Type B pancreatic cell (in vitro differentiated cells): ENCODE measurements at places on chromosomes 6 and 20.

GRCh38 chr6:70980727-70981126 lies 23.9 kb upstream of the B3GAT2 start:
- DNase-seq, result no peak

DNA sequence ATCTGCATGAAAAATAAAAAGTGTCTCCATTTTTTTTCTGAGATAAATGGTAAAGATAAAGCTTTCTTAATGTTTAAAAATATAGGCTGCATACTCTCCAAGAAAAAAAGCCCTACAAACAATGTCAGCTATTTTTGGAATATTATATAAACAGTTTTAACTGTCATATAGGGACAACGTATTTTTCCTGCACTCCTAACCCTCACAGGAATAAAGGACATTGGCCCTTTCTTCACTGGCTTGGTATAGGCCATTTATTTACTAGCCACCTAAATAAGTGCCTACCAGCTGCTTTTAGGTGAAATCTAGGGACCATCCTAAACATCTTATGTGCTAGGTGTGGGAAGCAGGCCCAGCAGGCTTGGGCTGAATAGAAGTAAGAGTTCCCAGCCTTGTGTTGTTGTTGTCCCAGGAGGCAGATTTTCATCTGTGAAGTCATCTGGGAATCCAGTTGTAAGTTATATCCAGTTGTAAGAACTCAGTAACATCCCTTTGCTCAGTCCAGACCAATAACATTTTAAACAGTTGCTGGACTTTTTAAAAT lies 21.3 kb downstream of the FOXO3 start:
- DNase-seq, result no peak

- DNase-seq, result no peak
These were observed 145.1 kb upstream of the ZNF184 start for GRCh38 chr6:27617700-27618689.

DNA sequence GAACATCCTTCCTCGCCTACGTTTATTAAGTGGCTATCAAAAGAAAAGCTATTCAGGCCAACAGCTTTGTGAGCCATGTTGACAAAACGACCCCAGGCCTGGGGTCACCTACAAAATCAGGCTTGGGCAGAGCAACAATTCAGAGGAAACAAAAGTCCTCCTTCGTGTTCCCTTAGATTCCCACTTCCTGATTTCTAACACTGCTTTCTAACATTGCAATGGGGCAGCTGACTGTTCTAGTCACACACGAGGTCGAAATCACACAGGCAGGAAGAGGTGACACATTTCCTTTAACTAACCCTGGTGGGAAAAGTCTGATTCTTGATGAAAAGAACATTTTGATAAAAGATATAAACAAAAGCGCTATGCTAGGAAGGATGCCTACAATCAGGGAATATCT lies 31.9 kb downstream of the WDR27 start:
- no peak for DNase-seq

DNA sequence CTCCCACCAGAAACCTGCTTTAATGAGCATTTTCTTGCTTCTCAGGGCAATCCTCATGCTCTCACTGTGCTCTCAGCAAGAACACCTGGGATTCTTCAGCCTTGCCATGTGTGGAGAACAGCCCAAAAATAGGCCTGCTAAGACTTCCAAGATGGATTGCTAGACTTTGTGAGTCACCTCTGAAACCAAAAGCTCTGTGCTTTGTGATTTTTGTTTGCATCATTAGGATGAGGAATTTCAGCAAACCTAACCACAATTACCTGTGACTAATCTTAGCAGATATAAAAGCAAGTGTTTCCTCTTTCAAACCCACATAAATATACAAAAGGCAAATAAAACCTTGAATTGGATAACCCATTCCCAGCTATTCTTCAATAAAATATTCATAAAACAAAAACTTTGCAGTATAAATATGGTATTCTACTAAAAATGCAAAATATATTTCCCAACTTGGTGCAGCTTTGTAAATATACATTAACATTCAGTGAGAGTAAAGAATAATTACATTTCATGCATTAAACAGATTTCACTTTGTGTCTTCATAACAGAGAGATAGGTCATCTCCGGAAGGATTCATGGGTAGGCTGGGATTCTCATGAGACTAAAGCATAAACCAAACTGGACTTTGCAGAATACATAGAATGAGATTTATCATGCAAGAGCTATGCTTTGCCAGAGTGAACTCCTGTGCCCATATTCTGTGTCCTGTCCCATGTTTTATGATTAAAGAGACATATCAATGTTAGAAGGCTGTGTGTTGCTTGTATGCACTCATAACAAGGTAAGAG lies 33.5 kb downstream of the TPBG start:
- no peak for DNase-seq

DNA sequence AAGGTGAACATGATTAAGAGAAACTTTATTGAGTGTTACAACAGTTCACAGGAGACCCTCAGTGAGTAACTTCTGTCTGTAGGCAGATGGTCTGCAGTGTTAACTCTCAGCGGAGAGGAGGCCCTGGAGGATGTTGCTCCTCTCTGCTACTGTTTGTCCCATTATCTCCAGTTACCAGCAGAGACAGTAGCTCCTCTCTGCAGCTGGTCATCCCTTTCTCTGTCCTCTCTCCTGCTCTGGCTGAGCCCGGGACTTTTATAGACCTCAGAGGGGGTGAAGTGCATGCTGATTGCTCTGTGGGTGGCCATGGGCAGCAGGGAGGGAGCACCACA lies 5.7 kb downstream of the GTSF1L start:
- DNase-seq, result no peak

DNA sequence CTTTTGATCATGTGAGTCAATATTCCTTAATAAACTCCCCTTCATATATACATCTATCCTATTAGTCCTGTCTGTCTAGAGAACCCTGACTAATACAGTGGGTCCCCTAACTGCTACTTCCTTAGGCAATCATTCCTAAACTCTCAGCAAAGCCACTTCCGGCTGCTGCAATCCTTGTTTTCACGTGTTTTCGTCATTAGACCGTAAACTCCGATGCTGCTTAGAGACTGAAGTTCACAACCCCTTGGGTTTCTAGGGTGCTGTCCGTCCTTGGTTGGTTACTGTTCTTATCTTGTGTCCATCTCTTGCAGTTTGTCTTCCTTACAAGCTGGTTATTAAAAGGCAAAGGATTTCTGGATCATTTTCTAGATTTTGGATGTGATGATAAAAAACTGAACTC lies 106.4 kb downstream of the GMPR start:
- DNase-seq, result no peak

GRCh38 chr6:53397283-53397682 lies 48.5 kb upstream of the ELOVL5 start:
- DNase-seq, result no peak

GRCh38 chr6:170311696-170312095 lies 5.1 kb downstream of the FAM120B start:
- DNase-seq, result no peak

DNA sequence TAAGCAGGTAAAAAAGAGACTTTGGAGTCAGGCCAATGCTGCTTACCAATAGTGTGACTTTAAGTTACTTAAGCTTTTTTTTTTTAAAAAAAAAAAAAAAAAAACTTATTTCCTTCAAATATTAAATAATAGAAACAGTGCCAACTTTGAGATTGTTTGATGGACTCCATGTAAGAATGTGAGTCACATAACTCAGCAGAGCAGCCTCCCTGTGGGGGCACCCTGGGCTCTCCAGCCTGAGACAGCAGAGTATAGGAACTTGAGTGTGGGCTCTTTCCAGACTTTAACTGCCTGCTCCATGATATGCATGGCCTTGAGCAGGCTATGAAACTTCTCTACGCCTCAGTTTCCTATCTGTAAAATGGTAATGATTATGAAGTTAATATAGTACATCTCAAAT lies 113.3 kb upstream of the SAMD5 start:
- DNase-seq, result no peak

DNA sequence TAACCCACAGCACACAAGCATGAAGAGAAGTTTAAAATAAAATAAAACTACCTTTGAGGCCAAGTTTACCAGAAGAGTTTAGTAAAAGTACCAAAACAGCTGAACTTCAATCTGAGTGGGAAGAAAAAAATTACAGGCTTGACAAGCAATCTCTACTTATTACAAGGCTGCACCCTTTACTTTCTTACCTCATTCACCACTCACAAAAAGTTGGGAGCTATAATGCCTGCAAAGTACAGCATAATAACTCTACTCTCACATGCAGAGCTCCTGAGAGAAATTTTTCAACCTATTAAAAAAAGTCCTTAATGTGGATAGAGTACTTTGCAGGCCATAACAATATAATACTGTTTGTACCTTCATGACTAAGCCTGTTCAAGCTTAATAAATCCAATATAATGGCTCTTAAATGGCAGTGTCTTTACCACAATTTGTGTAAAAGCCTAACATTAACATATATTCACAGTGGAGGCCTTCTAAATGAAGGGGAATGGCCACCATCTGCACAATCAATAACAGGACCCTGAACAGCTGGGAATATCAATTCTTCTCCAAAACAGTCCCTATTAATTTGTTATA lies 103.1 kb downstream of the DST start:
- DNase-seq, result no peak

DNA sequence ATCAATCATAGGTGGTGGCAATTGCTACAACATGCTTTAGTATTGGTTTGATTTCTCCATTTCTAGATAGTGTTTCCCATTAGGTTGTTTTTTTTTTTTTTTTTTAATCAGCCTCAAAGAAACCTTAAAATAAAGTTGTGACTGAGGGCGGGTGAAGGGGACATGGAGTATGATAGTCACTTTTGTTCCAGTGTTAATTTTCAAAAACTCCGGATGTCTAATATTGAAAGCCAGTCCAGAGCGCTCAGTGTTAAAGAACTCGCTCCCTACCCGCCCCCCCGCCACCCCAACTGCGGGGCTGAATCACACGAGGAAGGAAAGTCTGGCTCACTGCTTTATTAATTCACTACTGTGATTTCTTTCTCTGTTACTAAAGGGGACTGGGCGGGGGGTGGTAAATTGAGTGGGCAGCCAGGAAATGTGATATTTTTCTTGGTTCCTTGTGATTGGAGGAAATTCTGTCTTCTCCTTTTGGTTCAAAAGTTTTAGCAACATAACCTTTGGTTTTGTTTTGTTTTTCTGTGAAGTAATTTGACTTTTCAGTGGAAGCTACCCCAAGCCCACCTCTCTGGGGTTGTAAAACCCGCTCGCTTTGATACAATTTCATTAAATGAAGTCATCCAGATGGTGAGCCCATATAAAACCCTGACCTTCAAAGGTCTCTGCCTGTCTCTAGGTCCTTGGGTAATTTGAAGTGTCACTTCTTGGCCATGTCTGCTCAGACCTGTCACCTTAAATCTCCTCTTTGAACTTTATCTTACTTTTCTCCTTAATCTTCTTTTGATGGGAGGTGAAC lies 38.0 kb downstream of the TNFAIP3 start:
- no peak for DNase-seq
